ENCODE measurements at places on chromosomes 7 and 10.

DNA sequence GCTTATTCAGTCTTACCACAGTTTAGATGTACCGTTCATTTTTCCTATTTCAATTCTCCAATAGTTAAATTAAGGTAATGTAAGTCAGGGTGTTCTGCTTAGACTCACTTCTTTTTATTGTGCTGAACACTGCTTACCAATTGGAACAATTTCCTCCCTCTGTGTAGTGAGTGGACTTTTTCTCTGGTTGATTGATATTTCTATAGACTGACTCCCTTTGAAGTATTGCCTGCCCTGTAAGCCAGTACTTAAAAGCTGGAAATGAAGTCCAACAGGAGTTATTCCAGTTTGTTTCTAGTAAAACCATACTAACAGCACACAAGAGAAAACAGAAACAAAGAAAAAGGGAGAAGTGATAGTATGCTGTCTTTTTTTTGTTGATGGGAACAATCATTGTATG lies 1674.9 kb downstream of the REEP3 start:
- DNase-seq = no peak

- no peak for DNase-seq
Measured at GRCh38 chr7:120421151-120421651, 148.2 kb downstream of the KCND2 start.

DNA sequence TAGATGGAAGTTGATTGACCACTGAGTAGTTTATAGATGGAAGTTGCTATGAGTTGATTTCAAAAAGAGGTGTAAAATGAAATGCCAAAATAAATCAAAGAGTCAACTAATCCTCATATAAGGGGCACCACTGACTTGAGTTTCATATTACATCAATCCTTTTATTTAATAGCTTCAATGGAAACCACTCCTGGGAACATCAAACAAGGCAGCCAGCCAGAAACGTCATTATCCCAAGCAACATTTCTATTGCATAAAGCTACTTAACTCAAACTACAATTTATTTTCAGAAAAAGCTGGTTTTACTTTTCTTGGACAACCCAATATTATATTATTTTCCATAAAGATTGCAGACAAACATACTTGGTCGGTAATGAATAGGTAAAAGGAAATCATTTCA lies 162.1 kb downstream of the TSPAN12 start:
- no peak for DNase-seq

- no peak for DNase-seq
Measured at GRCh38 chr7:22425361-22425760, 68.4 kb upstream of the RAPGEF5 start.

GRCh38 chr7:78601728-78602127 lies 803.2 kb downstream of the PHTF2 start:
- DNase-seq = no peak

DNA sequence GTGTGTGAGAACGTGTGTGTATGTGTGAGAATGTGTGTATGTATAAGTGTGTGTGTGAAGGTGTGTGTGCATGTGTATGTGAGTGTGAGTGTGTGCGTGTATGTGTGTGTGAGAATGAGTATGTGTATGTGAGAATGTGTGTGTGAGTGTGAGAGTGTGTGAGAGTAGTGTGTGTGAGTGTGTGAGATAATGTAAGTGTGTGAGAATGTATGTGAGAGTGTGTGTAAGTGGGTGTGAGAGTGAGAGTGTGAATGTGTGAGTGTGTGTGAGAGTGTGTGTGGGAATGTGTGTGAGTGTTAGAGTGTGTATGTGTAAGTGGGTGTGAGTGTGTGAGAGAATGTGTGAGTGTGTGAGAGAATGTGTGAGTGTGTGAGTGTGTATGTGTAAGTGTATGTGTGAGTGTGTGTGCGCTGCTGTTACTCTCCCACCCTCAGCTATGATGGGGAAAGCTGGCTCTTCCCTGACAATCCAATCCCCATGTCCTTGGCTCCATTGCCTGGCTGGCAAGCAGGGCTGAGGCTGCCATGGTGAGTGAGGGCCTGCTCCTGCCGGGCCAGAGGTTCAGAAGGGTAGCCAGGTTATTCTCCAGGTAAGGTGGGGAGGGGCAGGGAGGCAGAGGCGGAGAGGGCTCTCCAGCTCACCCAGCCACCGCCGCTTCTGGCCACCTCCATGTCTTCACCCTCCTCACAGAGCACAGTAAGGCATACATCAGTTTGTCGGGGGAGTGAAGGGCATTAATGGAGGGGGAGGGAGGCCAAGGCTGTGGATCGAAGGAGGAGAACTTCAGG lies 72.6 kb upstream of the PCBD1 start:
- no peak for DNase-seq

DNA sequence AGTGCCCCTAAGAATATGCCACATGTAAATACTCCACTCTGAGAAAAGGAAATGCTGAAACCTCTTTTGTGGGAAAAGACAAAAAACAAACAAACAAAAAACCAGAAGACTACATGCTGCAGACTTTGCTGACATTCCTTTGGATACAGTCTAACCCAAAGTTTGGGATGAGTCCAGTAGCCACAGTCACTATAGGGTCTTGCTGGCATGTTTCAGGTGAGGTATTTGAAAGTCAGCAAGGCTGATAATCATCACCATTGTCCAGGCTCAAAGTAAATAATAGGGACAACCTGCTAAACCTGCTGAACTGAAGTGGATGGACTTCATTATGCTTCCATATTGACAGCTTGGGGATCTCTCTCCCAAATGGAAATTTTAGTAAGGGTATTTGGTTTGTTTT lies 1087.0 kb upstream of the LRRTM3 start:
- no peak for DNase-seq

- DNase-seq = peak; percentile 67
Measured at GRCh38 chr7:30038196-30038980, 10.2 kb downstream of the PLEKHA8 start.

- no peak for DNase-seq
Measured at GRCh38 chr10:11712744-11713143, 29.4 kb upstream of the ECHDC3 start.

DNA sequence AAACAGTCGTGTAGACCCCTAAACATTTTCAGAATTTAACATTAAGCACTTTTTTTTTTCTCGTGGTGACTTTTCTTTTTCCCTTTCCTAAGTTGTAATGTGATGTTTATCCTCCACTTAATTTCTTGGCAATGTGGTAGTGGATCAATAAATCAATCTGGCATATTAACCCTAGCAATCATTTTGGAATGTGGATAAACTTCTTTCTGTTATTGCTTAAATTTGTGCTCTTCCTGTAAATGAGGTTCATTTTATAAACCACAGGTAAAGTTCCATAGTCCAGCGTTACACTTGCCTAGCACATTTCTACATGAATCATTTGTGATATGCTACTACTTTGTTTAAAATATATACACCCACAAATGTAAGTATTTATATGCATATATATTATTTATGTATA lies 247.4 kb upstream of the ETV1 start:
- DNase-seq = no peak

GRCh38 chr10:67250686-67251085 lies 324.9 kb downstream of the LRRTM3 start:
- DNase-seq = no peak

DNA sequence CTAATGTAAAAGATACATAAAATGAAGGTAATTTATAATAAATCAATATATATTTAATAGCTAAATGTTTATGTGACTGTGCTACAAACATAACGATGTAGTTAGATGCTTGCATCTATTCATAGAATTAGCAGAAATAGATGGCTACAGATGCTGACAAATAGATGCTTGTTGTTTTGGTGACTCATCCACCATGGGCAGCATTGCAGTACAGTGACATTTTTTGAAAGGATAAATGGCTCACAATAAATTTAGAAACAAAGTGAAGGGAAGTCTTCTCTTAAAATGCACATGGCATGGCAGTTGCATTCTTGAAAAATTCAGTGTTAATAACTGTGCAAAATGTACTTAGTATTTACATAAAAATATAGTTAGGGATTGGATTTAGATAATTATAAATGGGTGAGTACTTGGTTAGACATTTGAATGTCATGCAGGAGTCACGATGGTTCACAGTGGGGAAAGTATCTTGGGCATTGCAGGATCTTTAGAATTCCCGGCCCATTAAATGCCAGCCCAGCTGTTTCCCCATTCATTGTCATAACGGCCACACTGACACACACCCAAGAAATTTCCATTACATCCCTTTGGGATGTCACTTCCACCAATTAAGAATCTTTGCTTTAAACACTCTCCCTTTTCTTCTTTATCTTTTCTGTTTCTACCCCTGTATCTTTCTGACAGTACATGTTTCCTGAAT lies 564.1 kb downstream of the ATRNL1 start:
- DNase-seq = no peak

- no peak for DNase-seq
Measured at GRCh38 chr10:110963162-110963561, 43.8 kb downstream of the SHOC2 start.

- DNase-seq = no peak
Measured at GRCh38 chr7:2979201-2979631, 64.5 kb downstream of the CARD11 start.

DNA sequence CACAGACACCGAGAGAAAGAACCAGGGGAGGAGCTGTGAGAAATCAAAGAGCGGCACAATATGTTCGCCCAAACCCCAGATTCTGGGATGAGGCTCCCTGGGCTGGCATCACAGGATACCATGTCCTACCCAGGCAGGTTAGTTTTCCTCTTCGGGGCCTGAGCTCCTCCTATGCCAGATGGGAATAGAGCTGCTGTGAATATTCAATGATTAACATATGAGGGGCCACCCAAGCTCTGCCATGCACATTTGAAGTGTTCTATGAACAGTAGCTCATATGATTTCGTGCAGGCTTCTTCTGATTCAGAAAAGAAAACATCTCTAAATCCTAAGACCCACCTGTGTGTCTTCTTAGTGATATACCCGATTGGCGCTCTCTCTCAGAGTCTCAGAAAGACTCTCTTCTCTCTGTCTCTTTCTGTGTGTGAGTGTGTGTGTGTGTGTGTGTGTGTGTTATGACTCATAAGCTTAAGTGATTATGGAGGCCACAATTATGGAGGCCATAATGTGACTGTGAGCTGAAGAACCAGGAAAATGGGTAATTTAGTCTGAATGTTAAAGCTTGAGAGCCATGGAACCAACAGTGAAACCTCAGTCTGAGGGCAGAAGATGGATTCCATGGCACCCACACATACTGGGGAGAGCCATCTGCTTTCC lies 220.5 kb downstream of the KLF6 start:
- no peak for DNase-seq

DNA sequence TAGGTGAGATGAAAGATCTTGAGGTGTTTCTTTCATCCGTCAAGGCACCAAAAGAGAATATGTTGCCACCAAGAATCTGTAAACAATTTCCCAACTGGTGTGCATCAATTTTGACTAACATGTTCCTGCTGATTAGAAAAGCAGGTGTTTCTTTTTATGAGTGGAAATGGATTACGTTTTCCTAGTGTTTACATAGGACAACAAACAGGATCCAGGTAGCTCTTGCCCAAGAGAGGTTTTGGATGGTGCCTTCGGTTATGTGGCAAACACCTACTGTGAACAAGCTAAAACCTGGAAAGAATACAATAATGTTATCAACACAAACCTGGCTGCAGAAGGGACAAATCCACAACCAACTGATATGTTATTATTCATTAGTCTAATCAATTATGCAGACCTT lies 53.6 kb upstream of the WNT16 start:
- DNase-seq = no peak
